Activated B cell treated with CpG ODN at 0.5 μM for 24 hours (primary cell): ENCODE measurements at places on chromosomes 2 and 18.

GRCh38 chr2:231597014-231597611, 4.4 kb downstream of the TEX44 start:
- DNase-seq = no peak

- no peak for DNase-seq
Measured at GRCh38 chr2:120637847-120638246, 97.8 kb upstream of the GLI2 start.

- no peak for DNase-seq
Measured at GRCh38 chr2:81249152-81249551, 944.6 kb upstream of the LRRTM1 start.

- no peak for DNase-seq
Measured at GRCh38 chr2:176935543-176936102, 277.0 kb upstream of the HNRNPA3 start.

DNA sequence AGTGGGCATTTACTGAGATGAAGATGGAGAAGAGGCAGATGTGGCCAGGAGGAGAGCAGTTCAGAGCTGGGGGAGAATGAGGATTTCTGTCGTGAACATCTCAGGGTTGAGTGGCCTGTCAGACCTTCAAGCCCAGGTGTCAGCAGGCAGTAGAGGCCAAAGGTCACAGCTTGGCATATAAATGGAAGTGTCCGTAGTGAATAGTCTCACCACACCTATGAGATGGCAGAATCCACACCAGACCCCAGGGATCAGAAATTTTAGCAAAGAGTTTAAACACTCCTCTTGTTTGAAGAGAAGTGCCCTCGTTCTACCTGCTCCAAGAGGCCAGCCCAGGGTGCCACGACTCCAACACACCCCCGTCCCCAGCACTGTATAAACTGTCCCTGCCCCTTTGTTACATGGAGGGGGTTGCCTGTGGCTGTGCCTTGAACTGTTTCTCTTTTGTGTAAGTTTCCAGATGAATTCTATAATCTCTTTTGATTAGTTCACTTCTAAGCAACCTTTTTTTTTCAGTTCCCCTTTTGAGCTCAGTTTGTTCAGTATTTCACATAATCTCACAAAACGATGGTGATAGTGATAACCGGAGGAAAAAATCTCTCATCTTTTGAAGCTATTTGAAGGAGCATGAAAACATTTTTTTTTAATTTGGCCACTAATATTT, 69.0 kb upstream of the TTC39C start:
- DNase-seq = no peak

GRCh38 chr2:105580870-105581554, 163.7 kb upstream of the NCK2 start:
- no peak for DNase-seq

- no peak for DNase-seq
Measured at GRCh38 chr2:118774458-118775133, 72.9 kb downstream of the EN1 start.
